ENCODE measurements at places on chromosomes 16 and 17.
A peak's percentile ranks its signal among the peaks of the same experiment; 100 is the strongest.

DNA sequence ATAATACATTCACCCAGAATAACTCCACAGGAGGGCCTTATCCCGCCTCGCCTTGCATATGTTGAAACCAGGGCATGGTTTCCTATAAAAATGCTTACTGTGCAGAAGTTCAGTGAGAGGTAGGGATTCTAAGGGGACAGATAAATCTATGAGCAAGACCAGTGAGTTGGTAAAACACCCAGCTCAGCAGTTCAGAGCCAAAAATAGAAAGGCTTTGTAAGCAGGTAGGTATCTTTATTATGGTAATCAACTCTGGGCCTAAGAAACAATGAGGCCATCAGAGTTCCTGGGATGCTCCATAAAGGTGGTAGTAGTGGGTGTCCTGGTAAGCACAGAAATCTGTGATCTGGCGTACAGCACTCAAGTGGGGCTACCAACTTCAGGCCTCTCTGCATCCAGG is 549.4 kb upstream of the CDH5 start:
- no peak for DNase-seq

GRCh38 chr17:11608396-11608795 is 10.1 kb downstream of the DNAH9 start:
- no peak for DNase-seq

- DNase-seq: no peak
These were observed 40.4 kb upstream of the CORO6 start for GRCh38 chr17:29663155-29663554.

GRCh38 chr17:81083125-81083765 is 48.3 kb downstream of the BAIAP2 start:
- no peak for DNase-seq

DNA sequence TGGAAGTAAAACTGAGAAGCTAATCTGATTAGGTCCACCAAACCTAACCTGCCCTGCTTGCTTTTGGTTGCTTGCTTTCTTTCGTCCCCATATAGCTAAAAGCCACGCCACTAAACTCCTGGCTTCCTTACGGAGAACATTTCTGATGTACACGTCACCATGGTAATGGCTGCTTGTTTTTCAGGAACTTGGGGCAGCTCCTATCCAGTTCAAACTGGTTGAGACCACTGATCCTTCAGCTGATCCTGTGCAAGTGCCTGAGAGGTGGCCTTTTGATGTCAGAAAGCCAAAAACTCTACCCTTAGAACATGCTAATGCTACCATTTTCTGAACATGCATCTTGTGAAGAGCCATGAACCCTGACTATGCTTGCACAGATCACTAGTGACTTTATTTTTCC is 14.4 kb upstream of the DHRS7C start:
- no peak for DNase-seq

DNA sequence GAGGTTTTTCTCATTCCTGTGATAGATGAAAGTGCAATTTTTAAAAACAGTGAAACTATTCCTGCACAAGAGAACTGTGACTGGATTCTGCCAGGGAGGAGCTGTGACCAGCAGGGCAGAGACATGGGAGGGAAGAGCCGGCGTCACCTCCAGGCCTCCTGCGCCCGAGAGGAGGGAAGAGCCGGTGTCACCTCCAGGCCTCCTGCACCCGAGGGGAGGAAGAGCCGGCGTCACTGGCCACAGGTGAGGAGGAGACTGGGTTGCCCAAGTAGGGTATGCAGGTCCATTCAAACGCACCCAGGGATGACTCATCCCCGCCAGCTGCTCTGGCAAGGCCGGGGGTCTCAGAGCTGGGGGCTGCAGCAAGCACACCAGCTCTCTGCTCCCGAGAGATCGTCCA is 56.7 kb downstream of the METRNL start:
- no peak for DNase-seq

DNA sequence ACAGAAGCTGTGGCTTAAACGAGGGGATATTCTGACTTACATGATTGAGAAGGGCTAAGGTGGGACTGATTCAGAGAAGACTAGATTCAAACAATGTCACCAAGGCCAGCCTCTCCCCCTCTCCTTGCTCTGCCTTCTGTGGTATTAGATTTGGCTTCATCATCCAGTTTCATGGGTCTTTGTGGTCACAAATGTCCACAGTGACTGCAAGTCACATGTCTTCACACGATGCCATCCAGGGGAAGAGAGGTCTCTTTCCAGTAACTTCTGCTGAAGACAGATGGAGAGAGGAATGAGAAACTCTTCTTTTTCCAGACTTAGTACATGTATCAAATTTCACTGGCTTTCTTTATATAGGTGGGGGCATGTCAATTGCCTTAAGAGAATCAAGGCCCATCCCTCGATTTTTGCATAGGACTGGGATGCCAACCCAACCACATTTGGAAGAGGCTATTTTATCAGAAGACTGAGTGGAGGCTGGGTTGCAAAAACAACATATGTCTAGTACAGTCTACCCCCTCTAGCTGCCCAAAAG is 57.3 kb upstream of the HNF1B start:
- DNase-seq: no peak

DNA sequence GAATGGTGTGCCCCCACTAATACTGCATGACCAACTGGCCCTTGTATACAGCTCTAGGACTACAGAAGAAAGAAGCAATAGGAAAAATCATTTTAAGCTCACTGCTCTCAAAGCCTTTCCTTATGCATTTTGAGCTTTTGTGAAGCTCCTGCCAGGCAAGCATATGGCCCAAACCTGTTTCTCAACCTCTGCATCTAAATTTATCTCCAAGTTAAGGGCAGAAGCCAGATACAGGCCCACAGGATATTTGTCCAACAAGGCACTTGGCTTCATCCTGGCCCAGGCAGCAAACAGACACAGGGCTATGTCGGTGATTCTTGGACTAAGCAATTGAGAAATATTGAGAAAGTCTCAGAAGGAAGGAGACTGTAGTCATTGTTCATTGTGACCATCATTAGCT is 43.9 kb downstream of the CCT6B start:
- DNase-seq: no peak

- DNase-seq: no peak
These were observed 15.5 kb upstream of the SPNS2 start for GRCh38 chr17:4483012-4483840.

DNA sequence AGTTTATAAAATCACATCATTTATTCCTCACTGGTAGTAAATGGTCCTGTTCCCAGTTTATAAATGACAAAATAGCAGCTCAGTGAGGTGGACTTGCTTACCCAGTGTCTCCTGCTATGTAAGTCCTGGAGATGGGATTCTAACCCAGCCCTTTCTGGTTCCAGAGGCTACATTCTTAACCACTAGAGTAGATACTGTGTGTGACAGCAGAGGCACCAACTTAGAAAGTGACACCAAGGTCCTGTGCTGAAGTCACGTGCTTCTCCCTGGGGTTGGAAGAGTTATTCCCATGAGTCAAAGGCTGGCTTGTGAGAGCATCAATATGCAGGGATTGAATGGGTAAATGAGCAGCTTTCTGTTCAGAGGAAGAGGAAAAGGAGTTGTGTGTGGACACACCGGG is 167.3 kb upstream of the IRX3 start:
- DNase-seq: no peak

DNA sequence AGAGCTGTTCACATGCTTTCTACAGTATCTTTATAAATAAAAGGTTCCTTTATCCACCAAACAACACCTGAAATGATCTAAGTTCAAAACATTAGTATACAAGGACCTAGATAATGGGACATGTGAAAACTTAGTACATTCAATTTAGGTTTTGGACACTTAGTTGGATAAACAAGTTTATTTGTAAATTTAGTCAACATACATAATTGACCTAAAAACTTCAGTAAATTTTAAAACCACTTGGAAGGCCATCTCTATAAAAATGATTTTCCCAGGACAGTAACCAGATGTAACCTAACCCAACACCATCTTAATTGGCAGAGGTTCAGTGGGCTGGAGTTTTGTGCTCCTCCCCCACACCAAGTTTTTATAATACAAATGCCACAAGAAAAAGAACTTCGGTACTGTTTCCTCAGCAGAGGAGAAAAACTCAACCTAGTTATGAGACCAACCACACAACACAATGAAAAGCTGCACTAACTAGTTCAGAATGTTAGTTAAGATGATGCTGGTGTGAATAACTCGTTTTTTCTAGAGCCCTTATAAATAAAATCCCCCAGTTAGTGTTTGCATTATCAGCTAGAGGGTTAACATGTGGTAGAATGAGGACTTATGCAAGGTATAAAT is 7.2 kb upstream of the UNK start:
- no peak for DNase-seq

GRCh38 chr16:57424583-57424982 is 20.0 kb downstream of the CCL17 start:
- DNase-seq: no peak

- no peak for DNase-seq
These were observed 555.3 kb downstream of the MAF start for GRCh38 chr16:79045191-79045590.

DNA sequence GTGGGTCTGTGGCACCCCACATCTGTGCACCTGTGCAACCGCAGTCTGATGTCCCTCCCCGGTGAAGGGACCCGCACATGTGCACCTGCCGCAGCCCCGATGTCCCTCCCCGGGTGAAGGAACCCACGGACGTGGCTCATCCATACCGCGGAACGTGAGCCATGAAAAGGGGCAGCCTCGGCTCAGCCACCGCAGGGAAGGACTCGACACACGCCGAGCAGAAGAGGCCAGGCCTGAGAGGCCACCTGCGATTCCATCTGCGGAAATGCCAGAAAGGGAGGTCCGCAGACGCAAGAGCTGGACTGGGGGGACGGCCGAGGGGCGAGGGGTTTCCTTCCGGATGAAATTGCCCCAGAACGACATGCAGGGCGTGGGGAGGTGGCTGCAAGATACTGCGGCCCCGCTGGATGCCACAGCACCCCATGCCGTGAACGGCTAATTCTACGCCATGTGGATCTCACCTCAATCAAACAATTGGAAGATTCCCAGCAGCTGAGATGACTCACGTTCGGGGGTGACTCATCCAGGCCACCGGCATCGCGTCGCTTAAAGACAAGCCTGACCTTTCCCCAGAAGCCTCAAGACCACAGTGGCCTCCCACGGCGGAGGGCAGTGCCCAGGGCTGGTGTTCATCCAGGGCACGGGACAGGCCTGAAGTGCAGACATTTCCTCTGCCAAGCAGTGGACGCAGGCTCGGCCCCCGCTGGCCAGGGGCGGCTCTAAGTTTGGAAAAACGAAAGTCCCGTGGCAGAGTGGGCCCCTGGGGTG is 21.0 kb downstream of the SOX8 start:
- no peak for DNase-seq

DNA sequence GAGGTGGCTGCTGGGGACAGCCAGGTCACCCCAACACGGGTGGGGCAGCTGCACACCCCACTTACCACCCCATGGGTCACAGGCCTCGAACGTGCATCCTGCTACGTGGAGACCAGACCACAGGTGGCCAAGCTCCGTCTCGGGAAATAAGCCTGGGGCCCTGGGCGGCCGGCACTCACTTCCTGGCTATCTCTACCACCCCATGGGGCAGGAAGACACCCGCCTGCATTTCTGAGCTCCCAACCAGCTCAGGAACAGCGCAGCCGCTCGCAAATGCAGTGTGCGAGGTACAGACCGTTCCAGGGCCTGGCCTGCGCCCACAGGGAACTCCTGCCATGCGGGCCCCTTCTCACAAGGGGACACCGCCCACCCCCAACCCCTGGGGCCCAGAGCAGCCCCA is 4.9 kb upstream of the GNG13 start:
- no peak for DNase-seq

DNA sequence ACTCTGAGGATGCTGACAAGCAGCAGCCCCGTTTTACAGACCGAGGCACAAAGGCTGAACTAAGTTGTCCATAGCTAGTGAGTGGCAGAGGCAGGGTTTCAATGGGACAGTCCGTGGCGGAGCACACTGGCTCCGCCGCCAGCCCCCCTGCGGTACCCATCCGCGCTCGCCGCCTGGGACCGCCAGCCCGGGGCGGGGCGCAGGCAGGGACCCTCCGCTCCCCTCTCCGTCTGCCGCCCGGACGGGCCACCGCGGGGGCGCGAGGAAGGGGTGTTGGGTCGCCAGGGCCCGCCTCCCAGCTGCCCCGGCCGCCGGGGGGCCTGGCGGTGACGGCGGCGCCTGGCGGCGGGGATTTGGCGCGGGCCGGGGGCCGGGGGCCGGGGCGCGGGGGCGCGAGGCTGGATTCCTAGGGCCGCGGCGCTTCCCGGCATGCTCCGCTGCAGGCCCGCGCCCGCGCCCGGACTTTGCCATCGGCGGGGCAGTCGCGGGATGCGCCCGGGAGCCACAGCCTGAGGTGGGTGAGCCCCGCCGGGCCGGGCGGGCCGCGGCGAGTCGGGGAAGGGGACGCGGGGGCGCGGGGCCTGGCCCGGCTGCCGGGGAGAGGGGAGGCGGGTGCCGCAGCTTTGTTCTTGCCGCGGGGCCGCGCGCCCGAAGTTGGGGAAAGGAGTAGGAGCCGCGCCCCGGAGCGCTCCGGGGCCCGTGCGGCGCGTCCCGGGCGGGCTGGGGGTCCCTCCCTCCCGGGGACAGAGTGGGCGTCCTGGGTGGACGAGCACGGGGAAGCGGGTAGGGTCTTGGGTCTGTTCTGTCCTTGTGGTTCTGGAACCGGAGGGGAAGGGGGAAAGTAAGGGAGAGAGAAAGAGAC is at the start of gene TMEM98:
Gene TMEM98 (plus strand): TSS at position 430 of the 862 bp plus-strand sequence. CDS start 3,376 bp downstream, outside the sequence.
- DNase-seq: peak; percentile 46

GRCh38 chr17:70123193-70123592 is 46.1 kb upstream of the KCNJ2 start:
- DNase-seq: no peak

DNA sequence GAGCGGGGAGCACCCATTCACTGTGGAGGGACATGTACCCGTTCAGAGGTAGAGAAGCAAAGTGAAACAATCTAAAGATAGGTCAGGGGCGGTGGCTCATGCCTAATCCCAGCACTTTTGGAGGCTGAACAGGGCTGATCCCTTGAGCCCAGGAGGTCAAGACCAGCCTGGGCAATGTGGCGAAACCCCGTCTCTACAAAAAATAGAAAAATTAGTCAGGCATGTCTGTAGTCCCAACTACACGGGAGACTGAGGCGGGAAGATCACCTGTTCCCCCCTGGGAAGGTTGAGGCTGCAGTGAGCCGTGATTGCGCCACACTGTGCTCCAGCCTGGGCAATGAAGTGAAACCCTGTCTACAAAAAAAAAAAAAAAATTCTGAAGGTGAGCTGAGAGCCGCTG is 21.7 kb downstream of the MYL4 start:
- DNase-seq: no peak

GRCh38 chr17:78769196-78769773 is 12.8 kb downstream of the CYTH1 start:
- DNase-seq: no peak

DNA sequence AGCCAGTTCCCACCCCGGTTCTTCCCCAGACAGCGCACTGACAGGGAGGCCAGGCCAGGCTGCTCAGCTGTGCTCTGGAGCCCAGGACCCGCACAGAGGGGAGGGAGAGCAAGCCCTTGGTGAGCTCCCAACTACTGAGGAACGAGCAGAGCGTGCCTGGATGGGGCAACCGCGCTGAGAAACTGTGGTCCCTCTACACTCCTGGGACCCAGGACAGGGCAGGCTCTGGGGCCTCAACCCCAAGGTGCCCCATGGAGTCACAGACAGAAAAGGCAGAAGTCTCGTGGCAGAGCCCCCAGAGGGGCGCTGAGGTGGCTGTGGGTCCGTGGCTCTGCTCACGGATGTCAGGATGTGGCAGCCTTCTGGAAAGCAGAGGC is 16.3 kb downstream of the SLX4 start:
- peak; percentile 25 for DNase-seq

Measured in GM13976 (cell line).